T1000 (cell line): ENCODE measurements at places on chromosomes 7 and 10.

- DNase-seq, result no peak
These were observed 15.8 kb downstream of the GTPBP4 start for GRCh38 chr10:1003884-1004670.

- DNase-seq, result no peak
These were observed 19.8 kb upstream of the RASSF4 start for GRCh38 chr10:44939691-44940401.

DNA sequence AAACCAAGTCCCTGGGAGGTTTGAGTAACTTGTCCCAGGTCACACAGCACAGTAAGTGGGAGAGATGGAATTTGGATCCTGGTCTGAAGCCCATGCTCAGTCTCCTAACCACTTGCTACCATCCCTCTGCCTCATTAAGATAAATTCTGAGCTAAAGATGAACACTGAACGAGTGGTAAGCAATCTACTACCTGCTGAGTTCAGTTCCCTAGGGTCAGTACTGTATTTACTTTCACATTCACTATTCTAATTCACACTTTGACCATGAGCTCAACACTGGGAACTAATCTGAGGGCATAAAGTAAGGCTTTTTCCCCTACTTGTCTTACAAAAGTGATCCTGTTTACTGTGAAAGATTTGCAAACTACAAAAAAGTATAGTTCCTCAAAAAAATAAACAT lies 2.4 kb downstream of the UROS start:
- DNase-seq, result no peak

DNA sequence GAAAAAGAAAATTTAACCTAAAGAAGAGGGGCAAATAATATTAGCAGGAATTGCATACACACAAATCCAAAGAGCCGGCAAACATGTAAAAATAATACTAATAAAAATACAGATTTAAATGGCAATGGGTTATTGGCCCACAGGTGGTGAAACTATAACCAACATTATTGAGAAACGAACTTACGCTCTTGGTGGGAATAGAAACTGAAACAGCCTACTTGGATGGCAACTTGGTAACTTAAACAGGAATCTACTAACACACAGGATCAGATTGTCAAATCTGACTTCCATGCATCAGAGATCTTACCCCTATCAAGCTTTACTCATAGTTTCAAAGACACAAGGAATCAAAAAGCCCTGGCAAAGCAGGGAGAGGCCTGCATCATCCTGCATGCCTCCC lies 66.5 kb downstream of the ANLN start:
- no peak for DNase-seq
